Activated naive CD4-positive, alpha-beta T cell treated with anti-CD3 and anti-CD28 coated beads for 36 hours (primary cell): ENCODE measurements at places on chromosomes 1 and 21.

DNA sequence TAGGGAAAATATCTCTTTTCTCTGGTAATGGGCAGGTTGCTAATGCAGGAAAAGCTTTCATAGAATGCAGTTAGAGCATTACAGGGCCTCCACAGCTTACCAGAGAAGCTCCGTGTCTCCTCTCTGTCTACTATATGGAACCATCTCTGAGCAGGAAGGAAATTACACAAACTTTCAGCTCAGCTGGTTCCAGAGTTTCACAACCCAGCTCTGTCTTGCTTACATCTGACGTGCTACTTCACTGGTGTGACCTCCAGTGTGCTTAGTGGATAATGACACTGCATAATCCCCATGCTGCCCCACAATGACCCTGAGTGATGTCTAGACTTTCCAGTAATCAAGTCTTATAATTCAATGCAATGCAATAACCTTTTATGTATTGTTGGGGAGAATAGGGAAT is 4.3 kb upstream of the FGGY start:
- H3K36me3 ChIP-seq, result no peaks in the 10 kb centered on the region
- peaks cover 11% of the 10 kb centered on the region for H3K4me1 ChIP-seq
- DNase-seq, result no peak
- H3K27me3 ChIP-seq, result no peaks in the 10 kb centered on the region
- no peak overlapping the region for H3K27ac ChIP-seq
- no peak overlapping the region for H3K4me3 ChIP-seq

DNA sequence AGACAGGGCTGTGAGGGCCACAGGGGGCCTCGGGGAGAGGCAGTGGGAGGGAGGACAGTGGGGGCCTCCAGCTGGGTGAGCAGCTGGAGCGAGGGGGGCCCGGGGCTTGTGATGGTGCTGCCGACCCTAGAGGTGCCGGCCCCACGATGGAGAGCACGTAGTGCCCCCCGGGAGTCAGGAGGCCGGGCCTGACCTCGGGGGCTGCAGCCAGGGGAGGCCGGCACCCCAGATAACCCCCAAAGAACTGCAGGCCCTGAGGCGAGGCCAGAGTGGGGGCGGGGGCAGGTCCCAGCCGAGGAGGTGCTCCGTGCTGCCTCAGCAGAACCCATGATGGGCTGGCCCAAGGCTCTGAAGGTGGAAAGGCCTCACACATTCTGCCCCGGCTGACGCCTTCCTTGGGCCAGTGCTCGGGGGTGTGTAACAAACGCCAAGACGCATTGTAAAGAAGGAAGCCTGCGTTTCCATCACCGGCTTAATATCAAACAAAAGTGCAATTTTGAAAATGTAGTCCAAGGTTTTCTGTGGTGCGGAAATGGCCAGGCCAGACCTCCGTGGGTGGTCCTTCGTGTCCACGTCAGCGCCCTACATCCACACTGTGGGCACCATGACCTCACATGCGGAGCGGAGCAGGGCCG is 55.2 kb downstream of the COL6A1 start:
- no peaks in the 10 kb centered on the region for H3K36me3 ChIP-seq
- H3K27me3 ChIP-seq, result peaks cover under 1% of the 10 kb centered on the region
- H3K4me3 ChIP-seq, result no peak overlapping the region
- DNase-seq, result no peak

DNA sequence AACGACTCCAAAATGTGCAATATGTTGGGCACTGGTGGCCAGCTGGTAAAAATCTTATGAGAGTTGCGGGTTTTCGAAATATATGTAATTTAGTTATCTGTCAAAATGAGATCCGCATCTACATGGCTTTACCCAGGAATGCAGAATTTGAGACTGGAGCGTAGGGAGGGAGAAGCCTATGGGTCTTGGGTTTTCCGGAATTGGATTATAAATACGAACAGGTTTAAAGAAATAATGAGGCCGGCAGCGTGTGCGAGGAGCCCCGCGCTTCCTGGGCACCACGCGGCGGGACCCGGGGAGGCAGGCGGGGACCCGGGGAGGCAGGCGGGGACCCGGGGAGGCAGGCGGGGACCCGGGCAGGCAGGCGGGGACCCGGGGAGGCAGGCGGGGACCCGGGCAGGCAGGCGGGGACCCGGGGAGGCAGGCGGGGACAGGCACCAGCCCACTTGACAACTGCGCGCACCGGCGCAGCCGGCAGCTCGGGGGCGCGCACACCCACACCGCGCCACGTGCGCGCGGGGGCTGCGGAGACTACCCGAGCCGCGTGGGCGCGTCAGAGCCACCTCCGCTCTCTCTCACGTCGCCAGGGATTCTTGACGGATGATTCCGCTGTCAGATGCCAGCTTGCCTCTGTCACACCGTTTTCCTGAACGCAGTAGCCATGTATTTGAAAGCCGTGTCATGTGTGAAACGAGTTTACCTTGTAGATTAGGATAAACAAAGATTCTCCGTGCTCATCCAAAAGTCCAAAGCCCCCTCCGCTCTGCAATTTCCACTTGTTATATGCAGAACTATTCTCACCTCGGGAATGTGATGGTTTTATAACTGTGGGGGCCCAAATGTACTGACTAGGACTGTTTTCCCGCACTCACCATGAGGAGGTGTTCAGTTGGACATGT is 54.3 kb upstream of the HNRNPU start:
- no peaks in the 10 kb centered on the region for H3K27me3 ChIP-seq
- peak overlapping the region; percentile 77 for H3K4me3 ChIP-seq
- peak; percentile 44 for DNase-seq
- no peaks in the 10 kb centered on the region for H3K36me3 ChIP-seq
- H3K4me1 ChIP-seq, result peaks cover 11% of the 10 kb centered on the region

DNA sequence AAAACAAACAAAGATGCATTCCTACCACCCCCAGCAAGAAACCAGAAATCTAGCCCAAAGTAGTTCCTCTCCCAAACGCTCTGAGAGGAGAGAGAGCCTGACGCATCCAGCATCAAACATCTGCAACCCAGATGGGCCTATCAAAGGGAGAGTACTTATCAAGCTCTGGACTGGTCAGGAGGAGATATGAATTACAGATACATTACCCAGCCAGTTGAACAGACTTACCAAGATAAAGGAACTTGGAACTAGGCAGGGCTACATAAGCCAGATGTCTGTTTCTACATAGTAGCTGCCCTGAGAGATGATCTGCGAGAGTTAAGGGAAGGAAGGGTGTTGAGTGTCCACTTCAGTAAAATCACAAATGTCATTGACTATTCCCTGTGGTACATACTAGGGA is 138.4 kb downstream of the PAPPA2 start:
- no peaks in the 10 kb centered on the region for H3K27me3 ChIP-seq
- H3K4me1 ChIP-seq, result no peaks in the 10 kb centered on the region
- H3K36me3 ChIP-seq, result no peaks in the 10 kb centered on the region
- no peak for DNase-seq
- H3K4me3 ChIP-seq, result no peak overlapping the region

DNA sequence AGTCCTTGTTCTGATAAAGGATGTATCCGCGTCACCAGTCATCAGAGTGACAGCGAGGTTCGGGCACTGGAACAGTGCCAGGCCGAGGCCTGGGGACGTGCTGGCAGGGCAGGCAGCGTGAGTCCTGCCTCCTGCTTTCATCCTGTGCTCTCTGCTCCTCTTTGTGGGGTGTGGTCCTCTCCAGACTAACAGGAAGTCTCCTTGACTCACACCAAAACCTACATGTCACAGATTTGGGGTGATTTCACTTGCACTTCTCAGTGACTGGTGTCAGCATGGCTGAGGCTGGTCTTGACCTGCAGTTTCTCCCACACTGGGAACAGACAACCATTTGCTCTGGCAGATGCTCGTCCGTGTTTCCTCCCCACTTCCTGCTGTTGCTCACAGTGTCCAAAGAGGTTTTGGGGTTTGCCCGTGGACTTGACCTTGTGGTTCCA is 8.8 kb upstream of the NLRP3 start:
- H3K27ac ChIP-seq, result no peak overlapping the region
- no peak overlapping the region for H3K4me3 ChIP-seq
- peak; percentile 73 for DNase-seq
- peaks cover 3% of the 10 kb centered on the region for H3K27me3 ChIP-seq
- no peaks in the 10 kb centered on the region for H3K36me3 ChIP-seq

DNA sequence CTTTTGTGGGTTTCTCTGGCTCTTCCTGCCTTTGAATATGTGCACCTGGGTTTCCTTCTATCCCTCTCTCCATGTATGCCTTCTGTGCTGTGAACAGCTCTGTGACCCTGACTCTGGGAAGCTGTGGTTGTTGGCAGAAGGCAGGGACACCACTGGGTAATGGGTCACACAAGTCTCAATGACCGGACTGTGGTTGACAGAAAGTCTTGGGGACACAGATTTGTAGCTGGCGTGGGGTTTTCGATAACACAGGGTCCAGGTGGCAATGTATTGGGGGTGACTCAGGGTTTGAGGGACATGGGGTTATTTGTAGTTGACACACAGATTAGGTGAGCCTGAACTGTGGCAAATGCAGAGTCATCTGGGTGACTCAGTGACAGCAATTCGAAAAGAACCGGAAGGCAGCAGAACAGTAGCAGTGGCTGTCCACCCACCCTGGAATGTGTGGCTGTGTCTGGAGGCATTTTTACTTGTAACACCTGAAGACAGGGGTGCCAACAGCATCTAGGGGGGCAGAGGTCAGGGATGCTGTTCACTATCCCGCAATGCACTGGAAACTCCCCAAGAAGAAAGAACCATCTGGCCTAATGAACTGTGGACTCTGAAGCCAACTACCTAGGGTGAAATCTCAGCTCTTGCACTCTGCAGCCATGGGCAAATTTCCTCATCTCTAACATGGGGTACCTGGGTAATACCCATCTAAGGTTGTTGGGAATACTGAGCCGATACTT is 13.0 kb upstream of the SLC6A9 start:
- DNase-seq, result no peak
- H3K27me3 ChIP-seq, result peaks cover 5% of the 10 kb centered on the region
- no peak overlapping the region for H3K4me3 ChIP-seq
- no peaks in the 10 kb centered on the region for H3K36me3 ChIP-seq
- peaks cover 21% of the 10 kb centered on the region for H3K4me1 ChIP-seq

DNA sequence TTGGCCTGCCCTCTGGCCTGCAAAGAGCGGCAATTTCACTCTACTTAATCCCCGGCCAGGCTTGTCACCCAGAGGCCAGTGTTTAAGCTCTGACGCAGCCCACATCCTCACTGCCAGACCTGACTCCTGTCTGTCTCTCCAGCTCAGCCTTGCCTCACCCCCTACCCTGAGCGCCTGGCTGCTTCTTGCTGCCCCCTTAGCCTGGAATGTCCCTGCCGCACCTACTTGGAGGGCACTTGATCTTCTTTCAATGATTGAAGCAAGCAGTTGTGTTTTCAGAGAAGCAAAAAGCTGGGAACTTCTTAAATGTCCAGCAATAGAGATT is 87.4 kb upstream of the ZBTB40 start:
- no peak overlapping the region for H3K27ac ChIP-seq
- H3K4me1 ChIP-seq, result no peaks in the 10 kb centered on the region
- H3K4me3 ChIP-seq, result no peak overlapping the region
- no peaks in the 10 kb centered on the region for H3K36me3 ChIP-seq

DNA sequence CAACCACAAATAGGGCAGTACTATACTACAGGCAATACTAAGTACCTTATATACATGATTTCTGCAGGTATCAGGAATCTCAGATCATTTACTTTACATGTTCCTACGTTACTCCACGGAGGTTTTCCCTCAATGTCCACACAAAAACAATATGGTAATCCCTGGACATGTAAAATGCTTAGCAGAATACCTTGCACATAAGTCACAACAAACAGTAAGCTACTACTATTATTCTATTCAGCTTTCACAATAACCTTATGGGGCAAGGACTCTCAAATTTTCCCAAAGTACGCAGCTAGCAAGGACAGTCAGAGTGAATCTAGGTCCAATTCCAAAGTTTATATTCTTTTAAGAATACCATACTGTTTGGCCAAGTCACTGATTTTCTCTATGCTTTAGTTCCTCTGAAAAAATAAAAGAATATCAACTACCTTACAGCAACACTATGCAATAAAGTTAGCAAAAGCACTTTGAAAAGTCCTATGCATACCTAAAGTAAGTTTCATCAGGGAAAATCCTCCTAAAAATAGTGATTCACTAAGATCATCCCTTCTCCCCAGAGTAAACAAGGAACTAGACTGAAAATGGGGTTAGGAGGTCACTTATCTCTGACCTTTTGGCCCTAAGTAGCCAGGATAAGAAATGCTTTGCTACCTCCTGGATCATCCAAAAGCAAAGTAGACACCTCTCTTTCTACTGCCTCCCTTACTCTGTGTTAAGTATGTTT is 67.4 kb downstream of the LUZP1 start:
- no peak overlapping the region for H3K4me3 ChIP-seq
- no peak overlapping the region for H3K27ac ChIP-seq
- H3K27me3 ChIP-seq, result no peaks in the 10 kb centered on the region
- H3K4me1 ChIP-seq, result peaks cover 46% of the 10 kb centered on the region

DNA sequence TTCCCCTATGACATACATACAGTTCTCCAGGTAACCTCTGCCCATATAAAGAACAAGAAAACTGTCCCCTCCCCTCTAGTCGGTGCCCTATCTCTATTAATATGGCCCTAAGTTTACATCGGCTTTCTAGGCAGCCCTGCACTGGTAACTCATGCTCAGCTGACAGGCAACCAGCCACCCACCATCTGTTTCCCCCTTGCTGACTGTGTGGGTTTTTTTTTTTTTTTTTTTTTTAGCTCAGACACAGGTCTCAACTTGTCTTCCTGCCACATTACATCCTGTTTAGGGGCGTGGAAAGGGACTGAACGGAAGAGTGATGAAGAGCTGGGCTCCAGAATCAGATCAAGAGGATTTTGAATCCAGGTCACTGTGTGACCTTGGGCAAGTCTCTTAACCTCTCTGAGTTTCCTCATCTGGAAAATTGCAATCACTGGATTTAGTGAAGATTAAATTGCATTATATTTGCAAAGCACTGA is 14.0 kb downstream of the LAPTM5 start:
- peaks cover 54% of the 10 kb centered on the region for H3K36me3 ChIP-seq
- peak; percentile 86 for DNase-seq
- peak overlapping the region; percentile 100 for H3K27ac ChIP-seq
- H3K4me1 ChIP-seq, result peaks cover 89% of the 10 kb centered on the region

- H3K36me3 ChIP-seq, result no peaks in the 10 kb centered on the region
- no peak for DNase-seq
- no peaks in the 10 kb centered on the region for H3K27me3 ChIP-seq
- no peak overlapping the region for H3K4me3 ChIP-seq
- no peak overlapping the region for H3K27ac ChIP-seq
These were observed 82.7 kb upstream of the ZBTB18 start for GRCh38 chr1:243968413-243968812.

DNA sequence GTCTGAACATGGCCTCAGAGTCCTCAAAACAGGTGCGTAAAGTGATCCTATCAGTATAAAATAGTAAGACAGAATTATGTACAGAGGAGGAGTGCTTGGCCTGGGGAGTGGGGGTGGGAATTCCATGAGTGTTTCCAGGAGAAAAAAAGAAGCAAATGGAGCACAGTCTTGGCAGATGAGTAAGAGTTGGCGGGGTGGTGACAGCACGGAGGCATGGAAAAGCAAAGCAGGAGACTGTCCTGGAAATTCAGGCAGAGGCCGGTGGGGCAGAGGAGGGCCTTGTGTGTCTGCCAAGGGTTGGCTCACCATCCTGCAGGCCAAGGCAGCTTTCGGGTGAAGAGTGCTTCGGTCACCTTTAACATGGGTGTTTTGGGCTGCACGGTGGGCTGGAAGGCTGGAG is 63.4 kb downstream of the OPTC start:
- no peak overlapping the region for H3K27ac ChIP-seq
- no peaks in the 10 kb centered on the region for H3K27me3 ChIP-seq
- H3K4me3 ChIP-seq, result no peak overlapping the region
